ENCODE measurements at places on chromosomes 13 and 19.
A peak's percentile ranks its signal among the peaks of the same experiment; 100 is the strongest.

DNA sequence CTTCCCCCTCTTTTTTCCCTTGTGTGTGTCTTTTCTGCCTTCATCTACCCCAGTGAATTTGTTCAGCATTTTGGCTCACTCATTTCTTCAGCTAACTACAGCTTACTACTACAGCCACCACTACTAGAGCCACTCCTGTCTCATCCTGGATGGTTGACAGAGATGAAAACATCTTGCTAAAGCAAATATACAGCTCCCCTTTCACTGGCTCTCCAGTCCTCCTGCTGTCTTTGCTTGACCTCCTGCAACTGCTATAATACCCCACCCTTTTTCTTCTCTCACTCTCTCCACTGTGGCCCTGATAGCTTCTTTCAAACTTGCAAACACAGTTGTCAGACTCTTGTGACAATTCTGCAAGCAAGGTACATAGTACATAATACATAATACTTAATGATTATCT, 523.6 kb downstream of the DCT start:
- no peak for DNase-seq

DNA sequence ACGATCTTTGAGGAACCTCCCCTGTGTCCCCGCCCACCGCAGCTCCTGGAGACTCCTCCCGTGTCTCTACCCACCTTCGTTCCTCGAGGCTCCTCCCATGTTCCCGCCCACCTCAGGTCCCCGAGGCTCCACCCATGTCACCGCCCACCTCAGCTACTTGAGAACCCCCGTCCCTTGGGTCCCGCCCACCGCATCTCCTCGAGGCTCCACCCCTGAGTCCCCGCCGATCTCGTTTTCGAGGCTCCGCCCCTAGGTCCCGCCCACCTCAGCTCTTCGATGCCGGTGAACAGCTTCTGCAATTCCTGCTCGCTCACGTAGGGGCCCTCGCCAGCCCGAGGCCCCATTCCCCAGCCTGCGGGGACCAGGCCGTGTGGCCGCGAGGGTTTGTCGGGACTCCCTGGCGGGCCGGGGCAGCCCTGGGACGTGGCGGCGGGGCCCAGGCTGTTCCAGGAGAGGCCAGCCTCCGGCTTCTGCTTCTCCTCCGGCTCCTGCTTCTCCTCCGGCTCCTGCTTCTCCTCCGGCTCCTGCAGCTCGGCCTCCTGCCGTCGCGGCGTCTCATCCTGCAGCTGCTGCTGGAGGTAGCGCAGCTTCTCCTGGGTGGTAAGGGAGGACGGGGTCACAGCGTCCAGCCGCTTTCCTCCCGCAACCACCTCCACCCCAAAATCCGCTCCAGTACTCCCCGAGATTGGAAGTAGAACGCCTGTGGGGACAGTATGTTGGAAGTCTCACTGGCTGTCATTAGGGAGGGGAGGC, 16.7 kb downstream of the TSKS start:
- DNase-seq, result peak; percentile 9

- no peak for DNase-seq
These were observed 24.6 kb downstream of the CDADC1 start for GRCh38 chr13:49272296-49272695.

DNA sequence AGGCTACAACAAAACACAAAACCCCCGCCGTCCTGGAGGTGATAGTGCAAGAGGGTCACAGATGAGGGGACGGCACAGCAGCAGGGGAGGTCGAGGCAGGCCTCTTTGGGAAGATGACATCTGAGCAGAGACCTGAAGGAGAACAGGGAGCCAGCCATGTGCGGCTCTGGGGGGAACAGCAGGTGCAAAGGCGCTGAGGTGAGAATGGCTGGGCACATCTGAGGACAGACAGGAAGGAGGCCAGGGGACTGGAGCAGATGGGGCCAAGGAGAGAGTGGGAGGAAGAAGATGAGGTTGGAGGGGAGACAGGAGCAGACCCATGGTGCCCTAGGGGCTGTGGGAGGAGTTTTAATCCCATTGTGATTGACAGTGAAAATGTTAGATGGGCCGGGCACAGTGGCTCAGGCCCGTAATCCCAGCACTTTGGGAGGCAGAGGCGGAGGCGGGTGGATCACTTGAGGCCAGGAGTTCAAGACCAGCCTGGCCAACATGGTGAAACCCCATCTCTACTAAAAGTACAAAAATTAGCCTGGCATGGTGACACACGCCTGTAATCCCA, 1.8 kb upstream of the CKM start:
- DNase-seq, result no peak

DNA sequence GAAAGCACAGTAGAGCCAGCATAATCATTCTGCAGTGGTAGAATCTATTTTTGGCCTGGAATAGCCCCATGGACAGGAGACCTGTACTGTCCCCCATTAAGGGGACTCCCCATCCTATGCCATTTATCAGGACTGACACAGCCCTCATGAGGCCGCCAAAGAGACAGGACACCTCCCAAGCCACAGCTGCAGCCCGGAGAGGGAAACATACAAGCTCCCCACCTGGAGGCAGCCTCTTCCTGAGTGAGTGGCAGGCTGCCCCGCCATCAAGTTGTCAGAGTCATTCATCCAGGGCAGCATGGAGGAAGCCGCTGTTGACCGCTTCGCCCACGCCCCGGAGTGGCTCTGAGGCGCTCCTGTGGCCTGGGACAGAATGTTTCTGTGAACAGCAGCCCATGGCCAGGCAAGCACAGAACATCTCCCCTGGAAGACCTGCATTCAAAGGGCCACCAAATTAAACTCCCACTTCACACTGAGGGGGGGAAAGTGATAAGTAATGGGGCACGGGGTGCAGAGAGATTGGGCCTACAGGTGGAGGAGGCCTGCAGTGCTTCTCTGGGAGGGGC, 111.3 kb downstream of the ZDHHC20 start:
- DNase-seq, result no peak

DNA sequence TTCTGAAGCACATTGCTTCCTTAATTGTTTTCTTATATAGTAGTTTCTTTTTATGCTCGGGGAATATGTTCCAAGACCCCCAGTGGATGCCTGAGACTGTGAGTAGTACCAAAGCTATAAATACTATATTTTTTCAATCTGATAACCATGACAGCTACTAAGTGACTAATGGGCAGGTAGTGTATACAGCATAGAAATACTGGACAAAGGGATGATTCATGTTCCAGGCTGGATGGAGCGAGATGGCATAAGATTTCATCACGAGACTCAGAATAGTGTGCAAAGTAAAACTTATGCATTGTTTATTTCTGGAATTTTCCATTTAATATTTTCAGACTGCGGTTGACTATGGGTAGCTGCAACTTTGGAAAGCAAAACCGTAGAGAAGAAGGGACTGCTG, 47.9 kb upstream of the OLFM4 start:
- no peak for DNase-seq

- DNase-seq, result no peak
These were observed 81.7 kb upstream of the DOCK9 start for GRCh38 chr13:99059498-99060075.

- DNase-seq, result no peak
These were observed 14.8 kb upstream of the ZNF43 start for GRCh38 chr19:21850656-21851255.

DNA sequence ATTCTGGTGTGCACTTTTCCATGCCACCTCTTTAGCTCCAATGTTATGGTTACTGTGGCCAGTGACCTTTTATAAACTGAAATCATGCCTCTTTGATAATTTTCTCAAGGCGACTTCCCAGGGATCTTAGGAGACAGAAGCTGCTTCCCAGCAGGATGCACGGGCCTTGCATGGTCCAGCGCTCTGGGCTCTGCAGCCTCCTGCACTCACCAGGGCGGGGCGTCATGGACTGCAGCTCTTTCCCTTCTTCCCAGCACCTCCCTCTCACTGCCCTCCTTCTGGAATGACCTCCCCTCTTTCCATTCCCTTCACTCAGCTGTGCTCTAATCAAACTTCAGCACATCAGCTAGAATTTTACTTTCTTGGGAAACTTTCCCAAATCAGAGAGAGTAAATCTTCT, 318.3 kb downstream of the IRS2 start:
- DNase-seq, result no peak

GRCh38 chr13:76723551-76724232, 162.5 kb downstream of the KCTD12 start:
- no peak for DNase-seq

- DNase-seq, result no peak
These were observed 358.7 kb downstream of the IRS2 start for GRCh38 chr13:109427695-109428094.

DNA sequence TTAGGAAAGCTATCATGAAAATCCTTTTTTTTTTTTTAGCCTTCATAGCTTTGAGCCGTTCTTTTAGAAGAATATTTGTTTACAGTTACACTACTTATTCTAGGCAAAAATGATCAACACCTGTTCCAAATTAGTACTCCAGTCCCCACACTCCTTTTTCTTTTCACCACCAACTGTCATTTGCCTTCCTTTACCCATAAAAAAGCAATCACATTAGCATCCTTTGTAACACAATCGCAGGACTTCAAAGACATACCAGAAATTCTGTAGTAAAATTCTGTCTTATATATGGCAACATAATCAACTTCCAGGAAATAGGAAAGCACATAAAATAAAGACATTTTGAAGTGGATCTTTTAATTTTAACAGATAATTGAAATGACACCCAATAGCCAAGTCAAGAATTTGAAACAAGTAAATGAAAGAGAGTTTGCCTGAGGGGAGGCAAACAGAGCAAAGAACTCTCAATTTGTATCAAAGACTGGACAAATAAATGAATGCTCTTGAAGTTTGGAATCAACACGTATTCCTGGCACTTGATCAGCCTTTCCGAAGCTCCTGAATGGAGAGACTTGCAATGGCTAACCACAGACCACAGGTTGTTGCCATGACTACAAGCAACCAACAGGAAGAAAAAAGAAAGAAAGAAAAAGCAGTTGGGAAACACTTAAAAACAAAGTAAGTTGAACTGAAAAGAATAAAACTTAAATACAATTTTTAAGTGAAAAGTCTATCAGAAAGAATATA, 206.8 kb downstream of the PCDH9 start:
- no peak for DNase-seq

- DNase-seq, result no peak
These were observed 24.0 kb downstream of the ALG5 start for GRCh38 chr13:36975172-36975571.

DNA sequence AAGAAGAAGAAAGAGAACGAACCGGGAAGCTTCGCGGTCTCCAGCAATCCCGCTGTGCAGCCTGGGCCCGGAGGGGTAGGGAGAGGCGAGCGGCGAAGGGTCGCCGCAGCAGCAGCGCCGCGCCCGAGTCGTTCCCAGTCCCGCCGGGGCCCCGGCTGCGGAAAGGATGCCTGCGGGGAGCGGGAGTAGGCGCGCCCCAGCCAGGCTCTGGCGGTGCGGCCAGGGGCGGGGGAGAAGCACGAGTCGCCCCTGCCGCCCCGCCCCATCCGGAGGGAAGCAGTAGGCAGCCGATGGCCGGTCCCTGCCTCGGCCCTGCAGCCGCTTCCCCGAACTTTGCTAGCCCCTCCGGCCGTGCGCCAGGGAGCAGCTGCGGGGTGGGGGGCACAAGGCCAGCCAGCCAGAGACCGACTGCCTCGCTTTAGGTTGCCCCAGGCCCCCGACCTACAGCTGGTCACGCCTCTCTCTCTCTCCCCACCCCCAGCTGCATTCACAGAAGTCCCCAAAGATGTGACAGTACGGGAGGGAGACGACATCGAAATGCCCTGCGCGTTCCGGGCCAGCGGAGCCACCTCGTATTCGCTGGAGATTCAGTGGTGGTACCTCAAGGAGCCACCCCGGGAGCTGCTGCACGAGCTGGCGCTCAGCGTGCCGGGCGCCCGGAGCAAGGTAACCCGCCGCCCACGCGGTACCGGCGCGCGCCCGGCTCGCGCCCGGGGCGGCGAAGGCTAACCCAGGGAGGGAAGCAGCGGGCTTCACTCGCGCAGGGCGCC, 1.1 kb downstream of the VSTM2B start:
- no peak for DNase-seq

- no peak for DNase-seq
These were observed 4.1 kb downstream of the VSTM2B start for GRCh38 chr19:29529646-29530539.

DNA sequence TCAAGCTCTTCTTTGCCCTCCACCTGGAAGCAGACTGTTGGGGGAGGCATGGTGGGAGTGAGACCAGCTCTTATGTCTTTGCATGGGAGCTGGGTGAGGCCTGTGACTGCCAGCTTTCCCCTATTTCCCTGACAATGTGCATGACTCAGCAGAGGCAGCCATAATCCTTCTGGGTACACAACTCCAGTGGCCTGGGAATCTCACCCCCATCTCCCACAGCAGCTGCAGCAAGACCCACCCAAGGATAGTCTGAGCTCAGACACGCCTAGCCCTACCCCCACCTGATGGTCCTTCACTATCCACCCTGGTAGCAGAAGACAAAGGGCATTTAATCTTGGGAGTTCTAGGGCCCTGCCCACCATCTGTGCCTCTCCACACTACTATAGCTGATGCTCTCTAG, 41.4 kb upstream of the FGF14 start:
- DNase-seq, result no peak

- DNase-seq, result no peak
These were observed 211.9 kb downstream of the ZNF536 start for GRCh38 chr19:30584090-30584489.

- no peak for DNase-seq
These were observed 3.4 kb downstream of the PRR36 start for GRCh38 chr19:7870571-7871436.

DNA sequence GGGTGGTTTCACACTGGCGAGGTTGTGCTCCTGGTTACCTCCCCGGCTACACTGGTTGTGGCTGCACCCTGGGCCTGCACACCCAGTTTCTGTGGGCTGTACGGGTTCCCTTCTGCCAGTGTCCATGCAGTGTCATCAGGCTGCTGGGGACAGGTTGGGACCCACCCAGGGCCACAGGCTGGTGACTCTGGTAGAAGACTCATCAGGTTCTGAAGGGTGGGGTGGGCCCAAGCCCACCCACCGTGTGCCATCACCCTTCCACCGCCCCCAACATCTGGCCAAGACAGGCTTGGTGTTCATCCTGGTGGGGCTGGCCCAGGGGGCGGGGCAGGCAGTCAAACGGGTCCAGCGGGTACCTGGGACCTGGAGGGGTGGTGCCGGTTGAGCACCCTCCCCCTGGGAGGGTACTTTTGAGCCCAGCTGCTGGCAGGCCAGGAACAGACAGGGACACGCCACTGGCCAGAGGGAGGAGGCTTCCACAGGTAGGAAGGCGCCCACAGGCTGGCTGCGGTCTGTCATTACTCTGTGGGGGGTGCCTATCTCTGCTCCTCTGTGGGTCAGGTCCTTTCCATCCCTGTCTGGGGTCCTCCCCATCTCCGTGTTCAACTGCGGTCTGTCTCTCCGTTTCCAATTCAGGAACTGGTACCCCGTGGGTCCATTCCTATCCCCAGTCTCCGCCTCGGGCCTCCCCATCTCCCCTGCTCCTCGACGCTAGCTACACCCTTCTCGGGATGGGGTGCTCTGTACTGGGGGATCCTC, at the start of gene RNF225:
Gene RNF225 (plus strand): TSS at position 437 of the 759 bp plus-strand sequence. CDS start 434 bp downstream, outside the sequence.
- no peak for DNase-seq

- no peak for DNase-seq
These were observed 8.0 kb downstream of the MAP2K2 start for GRCh38 chr19:4115818-4116385.

DNA sequence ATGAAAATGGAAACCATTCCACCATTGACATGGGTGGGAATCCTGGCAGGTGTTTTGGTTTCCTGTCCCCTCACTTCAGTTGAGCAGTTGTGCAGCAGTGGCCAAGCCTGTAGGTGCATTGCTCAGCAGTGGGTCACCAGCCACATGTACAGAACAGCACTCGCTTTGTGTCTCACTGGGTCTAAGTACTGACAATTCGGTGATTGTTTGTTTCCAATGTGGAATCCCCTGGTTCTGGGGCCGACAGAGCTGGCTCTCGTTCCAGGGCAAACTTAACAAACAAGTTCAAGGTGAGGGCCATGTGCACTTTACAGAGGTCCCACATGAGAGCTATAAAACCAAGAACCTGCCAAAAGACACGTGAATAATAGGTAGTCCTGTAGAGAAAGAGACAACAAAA, 54.1 kb upstream of the SPATA13 start:
- DNase-seq, result no peak
